ENCODE measurements at places on chromosomes 6 and 20. TPM values are rescaled to one million over a fixed set of nuclear protein-coding genes. Genes with fewer than 3 reads are reported as not detected.

DPPA5 gene
- not detected for total RNA-seq

PAQR8 gene
- total RNA-seq, result 0.68 TPM

NT5E gene
- total RNA-seq, result 3.5 TPM

ZNF391 gene
- total RNA-seq, result 0.32 TPM

TNF gene
- total RNA-seq, result not detected

CAP2 gene
- 380 TPM for total RNA-seq

ANGPT4 gene
- total RNA-seq, result not detected

RIMS4 gene
- total RNA-seq, result 0.73 TPM

TRMT11 gene
- 9.3 TPM for total RNA-seq

EYA2 gene
- total RNA-seq, result 2.0 TPM

TRIM27 gene
- 15.0 TPM for total RNA-seq

PRDM1 gene
- 2.0 TPM for total RNA-seq

OR2H1 gene
- total RNA-seq, result not detected

PSORS1C2 gene
- not detected for total RNA-seq

TRIM15 gene
- not detected for total RNA-seq

EPPIN gene
- not detected for total RNA-seq

RAD21L1 gene
- not detected for total RNA-seq

ARFGEF3 gene
- total RNA-seq, result 0.54 TPM

SLC4A11 gene
- 0.69 TPM for total RNA-seq

TUBB2B gene
- total RNA-seq, result 4.4 TPM

PNPLA1 gene
- not detected for total RNA-seq

ASIP gene
- total RNA-seq, result not detected

OPN5 gene
- 0.71 TPM for total RNA-seq

RBPJL gene
- 0.22 TPM for total RNA-seq

LRRC73 gene
- not detected for total RNA-seq

SLC52A3 gene
- 0.86 TPM for total RNA-seq

MEI4 gene
- not detected for total RNA-seq

NRSN1 gene
- total RNA-seq, result not detected

WFDC2 gene
- 0.44 TPM for total RNA-seq

SLC2A4RG gene
- 40.2 TPM for total RNA-seq

ULBP3 gene
- total RNA-seq, result 0.36 TPM

SPATA2 gene
- 13.5 TPM for total RNA-seq

MOCS3 gene
- total RNA-seq, result 3.5 TPM

GJA1 gene
- total RNA-seq, result 20.2 TPM

SIRPA gene
- 14.9 TPM for total RNA-seq

PKIG gene
- total RNA-seq, result 105 TPM

CASS4 gene
- total RNA-seq, result 0.29 TPM

IER3 gene
- total RNA-seq, result 6.3 TPM

TOMM34 gene
- total RNA-seq, result 18.3 TPM

PARD6B gene
- total RNA-seq, result 1.3 TPM

MTFR2 gene
- total RNA-seq, result not detected

UNC93A gene
- total RNA-seq, result not detected

ADGRG6 gene
- 2.3 TPM for total RNA-seq

GABRR2 gene
- 0.44 TPM for total RNA-seq

PRL gene
- not detected for total RNA-seq

EEF1E1 gene
- total RNA-seq, result 14.0 TPM

FKBP1C gene
- not detected for total RNA-seq

MYL9 gene
- 43.8 TPM for total RNA-seq

MPIG6B gene
- 0.10 TPM for total RNA-seq
